GM12878 (cell line): ENCODE measurements at places on chromosomes 11 and 22. TPM values are rescaled to one million over a fixed set of nuclear protein-coding genes. Genes with fewer than 3 reads are reported as not detected.

The CD6 gene
- 11.2 and 17.6 TPM in 2 replicates for total RNA-seq

DNA sequence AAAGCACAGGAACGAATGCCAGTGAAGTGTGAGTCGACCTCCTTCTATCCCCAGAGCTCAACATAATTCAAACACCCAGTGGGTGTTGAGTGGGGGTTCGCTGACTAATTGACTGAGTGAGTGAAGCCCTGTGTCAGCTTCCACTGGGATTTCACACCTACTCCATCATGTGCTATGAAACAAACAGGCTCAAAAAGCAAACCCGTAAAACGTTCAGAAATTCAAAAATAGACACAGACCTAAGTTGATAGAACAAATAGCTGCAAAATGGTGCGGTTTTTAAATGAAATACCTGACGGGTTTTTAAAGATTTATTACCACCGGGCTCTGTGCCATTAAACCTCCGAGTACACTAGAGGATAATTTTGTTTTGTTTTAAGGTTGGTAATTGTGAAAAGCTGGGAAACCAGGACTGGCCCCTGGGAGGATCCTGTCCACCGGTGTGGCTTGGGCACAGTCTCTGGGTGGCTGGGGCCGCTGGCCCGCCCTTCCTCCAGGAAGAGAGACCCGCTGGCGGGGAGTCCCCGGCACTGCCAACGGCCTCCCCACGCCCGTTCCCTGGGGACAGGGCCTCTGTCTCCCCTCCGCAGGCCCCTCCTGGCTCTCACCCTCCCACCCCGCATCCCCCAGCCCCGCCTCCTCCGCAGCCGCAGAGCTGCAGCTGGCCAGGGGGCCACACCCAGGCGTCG lies 13.6 kb downstream of the KCNJ5 start:
- no peaks in the 10 kb centered on the region for H3K4me1 ChIP-seq
- no peak overlapping the region for H3K27ac ChIP-seq
- H3K4me3 ChIP-seq: peak overlapping the region; percentile 60
- H3K36me3 ChIP-seq: no peaks in the 10 kb centered on the region
- DNase-seq: no peak
- H3K27me3 ChIP-seq: peaks cover 14% of the 10 kb centered on the region; the same call in 1 of the 2 replicates

- no peaks in the 10 kb centered on the region for H3K27me3 ChIP-seq
- DNase-seq: no peak
- H3K4me1 ChIP-seq: peaks cover 3% of the 10 kb centered on the region; the same call in 1 of the 2 replicates
- H3K4me3 ChIP-seq: no peak overlapping the region
- H3K27ac ChIP-seq: no peak overlapping the region
- no peaks in the 10 kb centered on the region for H3K36me3 ChIP-seq
Observed at GRCh38 chr11:115377882-115378296, 126.3 kb downstream of the CADM1 start.

DNA sequence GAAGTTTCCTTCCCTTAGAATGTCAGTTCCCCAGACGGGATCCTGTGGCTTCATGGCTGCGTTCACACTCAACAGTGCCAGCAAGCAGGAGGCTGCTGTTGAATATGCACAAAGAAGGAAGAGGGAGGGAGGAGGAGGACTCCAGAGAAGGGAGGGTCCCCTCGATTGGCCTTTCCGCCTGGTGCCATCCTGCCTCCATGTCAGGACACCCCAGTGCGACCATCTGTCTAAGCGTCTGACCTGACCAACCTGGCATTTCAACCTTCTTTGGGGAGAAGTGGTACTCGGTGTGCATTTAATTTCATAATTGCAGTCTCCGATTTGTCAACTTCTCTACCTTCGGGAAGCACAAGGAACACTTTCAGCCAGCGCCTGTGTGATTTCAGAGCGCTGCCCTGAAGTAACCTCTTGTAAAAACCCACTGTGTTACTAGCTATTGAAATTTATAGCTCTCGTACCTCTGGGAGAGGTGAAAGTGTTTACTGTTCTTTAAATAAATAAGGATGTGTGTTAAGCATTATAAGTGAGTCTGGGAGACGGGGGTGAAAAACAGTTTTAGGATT lies 1491.9 kb downstream of the TBC1D22A start:
- H3K27me3 ChIP-seq: no peaks in the 10 kb centered on the region
- H3K36me3 ChIP-seq: no peaks in the 10 kb centered on the region
- no peak overlapping the region for H3K4me3 ChIP-seq

DNA sequence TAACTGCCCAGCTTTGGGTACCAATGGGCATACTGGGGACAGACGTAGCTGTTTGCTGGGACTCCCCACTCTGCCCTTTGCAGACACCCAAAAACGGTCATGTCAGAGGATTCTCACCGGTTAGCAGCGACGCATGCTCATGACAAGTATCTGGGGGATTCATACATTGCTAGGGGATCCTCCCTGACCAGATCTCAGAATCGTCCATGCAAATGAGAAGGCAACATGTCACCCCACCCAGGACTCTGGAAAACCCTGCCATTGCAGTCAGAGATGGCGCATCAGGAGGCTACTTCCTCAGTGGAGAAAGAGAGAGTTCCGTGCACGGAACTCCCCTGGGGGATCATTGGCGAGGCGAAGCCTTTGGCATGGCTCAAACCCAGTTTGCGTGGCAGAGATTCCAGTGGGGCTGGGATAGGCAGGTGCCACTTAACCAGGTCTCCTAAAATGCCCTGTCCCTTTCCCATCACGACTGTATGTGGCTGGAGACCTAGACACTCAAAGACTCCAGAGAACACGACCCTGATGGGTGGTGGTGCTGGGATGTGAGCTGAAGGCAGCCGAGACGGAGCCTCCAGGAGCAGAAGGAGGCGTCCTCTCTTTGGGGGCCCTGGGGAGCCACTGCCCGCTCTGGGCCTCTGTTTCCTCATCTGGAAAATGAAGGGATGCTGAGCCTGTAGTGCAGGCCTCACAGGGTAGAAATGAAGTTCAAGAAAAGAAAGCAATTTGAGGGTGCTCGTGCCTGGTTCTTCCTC lies 4.9 kb downstream of the RGL4 start:
- no peak overlapping the region for H3K4me3 ChIP-seq
- H3K4me1 ChIP-seq: peaks cover 15% of the 10 kb centered on the region
- H3K27me3 ChIP-seq: no peaks in the 10 kb centered on the region
- no peak for DNase-seq

GRCh38 chr11:112274007-112274783 lies 13.5 kb upstream of the PLET1 start:
- no peaks in the 10 kb centered on the region for H3K36me3 ChIP-seq
- H3K27me3 ChIP-seq: no peaks in the 10 kb centered on the region
- no peak overlapping the region for H3K4me3 ChIP-seq
- H3K4me1 ChIP-seq: no peaks in the 10 kb centered on the region
